ENCODE measurements at places on chromosomes 5 and 9.
A peak's percentile ranks its signal among the peaks of the same experiment; 100 is the strongest.

GRCh38 chr9:34400275-34400674 lies 23.6 kb upstream of the MYORG start:
- peak; percentile 33 for DNase-seq

DNA sequence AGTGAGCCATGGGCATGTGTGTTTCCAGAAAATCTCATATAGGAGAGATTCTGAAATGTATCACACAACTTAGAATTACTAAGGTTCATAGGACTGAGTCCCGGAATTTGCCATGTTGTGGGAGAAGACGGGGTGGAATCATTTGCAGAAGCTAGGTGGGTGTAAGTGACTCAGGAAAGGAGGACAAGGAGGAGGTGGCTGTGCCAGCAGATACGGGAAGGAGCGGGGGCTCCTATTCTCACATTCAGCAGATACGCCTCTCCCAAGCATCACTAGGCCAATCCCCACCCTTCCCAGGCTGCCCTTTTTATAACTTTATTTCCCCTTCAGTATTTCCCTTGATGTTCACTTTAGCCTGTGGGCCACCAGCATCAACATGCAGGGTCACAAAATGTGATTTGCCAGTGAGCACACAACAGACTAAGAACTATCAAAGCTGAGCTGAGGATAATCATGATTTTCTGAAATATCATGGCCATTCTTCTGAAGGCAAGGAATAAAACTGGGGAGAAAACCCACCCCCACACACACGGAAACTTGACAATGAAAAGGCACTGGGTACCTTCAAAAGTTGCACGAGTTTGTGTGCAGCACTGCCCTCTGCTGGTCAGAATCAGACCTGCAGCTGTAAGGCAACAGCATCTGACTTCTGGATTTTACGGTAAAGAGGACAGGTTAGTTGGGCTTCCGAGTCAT lies 133.2 kb downstream of the MTX3 start:
- peak; percentile 81 for DNase-seq

DNA sequence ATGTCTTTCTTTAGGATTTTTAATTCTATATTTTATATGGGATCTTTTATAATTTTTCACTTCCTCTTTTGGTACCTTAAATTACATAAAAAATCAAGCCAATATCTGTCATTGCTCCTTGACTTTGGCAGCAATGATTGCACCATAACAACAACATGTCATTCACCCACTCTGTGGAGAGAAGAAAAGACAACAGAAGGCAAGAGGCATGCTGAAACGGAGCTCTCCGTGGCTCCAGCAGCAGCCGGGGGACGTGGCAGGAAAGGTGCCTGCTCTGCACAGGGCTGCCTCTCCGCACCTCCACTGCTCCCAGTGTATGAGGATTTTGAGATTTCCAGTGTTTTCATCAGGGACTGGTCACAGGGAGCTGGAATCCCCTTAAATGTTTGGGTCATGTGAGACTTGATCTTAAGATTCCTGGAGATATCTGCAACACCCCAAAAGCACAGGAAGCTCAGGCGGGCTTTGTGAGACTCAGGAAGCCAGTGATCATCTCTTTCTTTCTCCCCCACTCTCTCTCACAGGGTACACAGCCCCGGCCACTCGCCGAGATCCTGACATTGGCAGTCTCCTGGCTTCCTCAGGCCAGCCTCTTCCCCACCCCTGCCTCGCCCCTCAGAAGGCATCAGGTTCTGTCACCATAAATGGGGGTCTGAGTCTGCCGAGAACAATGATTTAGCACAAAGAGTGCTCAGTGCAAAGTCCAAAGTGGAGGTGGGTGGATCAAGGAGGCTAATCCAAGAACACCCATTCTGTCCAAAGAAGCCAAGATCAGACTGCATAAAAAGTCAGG lies 74.6 kb downstream of the ACTL7B start:
- no peak for DNase-seq

- DNase-seq: no peak
Observed at GRCh38 chr5:111472579-111472978, 39.8 kb downstream of the STARD4 start.

DNA sequence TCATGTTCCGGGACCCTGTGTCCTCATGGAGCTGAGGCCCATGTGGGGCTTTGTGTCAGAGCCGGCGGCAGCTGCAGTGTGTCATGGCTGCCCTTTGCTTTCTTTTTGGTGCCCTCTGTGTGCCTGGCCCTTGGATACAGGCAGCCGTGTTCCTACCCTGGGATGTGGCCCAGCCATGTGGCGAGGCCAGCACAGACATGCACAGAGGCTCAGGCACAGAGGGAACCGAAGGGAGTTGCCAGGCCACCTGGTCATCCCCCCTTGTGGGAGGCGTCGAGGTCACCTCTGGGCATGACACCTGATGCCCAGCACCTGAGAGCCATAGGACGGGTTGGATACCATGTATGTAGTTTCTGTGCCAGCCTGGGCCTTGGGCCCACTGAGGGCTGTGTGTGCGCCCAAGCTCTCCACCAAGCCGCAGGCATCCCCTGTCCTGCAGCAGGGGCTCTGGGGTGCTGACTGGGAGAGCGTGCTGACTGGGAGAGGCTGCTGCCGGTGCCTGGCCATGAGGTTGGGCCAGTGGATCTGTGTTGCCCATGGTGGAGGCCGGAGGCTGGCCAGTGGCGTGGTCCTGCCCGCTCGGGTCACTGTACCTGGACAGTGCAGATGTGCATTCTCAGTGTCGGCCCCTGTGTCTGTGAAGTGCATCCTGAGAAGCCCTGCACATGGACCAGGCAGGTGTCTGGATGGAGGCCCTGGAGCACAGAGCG lies 4.8 kb downstream of the NKD2 start:
- DNase-seq: no peak

DNA sequence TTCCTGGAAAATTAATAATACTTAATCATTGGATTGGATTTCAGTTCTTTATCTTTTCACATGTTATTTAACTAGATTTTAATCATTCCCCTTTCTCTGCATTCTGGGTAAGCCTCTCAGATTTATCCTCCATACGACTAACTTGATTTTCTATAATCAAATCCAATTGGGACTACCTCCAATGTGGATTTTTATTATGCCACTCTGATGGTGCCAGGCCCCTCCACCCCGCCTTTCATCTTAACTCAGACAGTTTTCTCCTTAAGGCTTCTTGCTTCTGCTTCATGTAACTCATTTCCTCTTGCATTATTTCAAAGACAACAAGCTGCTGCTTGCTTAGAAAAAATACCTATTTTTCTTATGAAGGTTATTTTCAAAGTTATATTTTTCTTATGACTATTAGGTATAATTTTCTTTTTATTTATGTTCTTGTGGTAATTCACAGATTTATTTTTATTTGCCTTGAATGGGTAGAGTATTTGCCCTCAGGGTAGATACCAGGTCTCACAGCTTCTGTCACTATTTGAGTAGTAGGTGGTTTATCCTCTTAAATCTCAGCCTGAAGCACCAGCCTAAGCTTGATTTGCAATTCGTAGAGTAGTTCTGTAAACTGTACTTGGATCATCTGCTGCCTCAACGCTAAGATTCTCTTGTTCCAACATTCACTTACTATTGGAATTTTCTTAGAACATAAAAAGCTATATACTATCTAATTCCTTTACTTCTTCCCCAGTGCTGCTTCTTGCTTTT lies 659.0 kb upstream of the ARRDC3 start:
- DNase-seq: no peak

- no peak for DNase-seq
Observed at GRCh38 chr9:26940779-26941178, 6.3 kb downstream of the PLAA start.

- no peak for DNase-seq
Observed at GRCh38 chr9:107635803-107636174, 146.2 kb upstream of the KLF4 start.
